ENCODE measurements at places on chromosomes 3 and 15.

DNA sequence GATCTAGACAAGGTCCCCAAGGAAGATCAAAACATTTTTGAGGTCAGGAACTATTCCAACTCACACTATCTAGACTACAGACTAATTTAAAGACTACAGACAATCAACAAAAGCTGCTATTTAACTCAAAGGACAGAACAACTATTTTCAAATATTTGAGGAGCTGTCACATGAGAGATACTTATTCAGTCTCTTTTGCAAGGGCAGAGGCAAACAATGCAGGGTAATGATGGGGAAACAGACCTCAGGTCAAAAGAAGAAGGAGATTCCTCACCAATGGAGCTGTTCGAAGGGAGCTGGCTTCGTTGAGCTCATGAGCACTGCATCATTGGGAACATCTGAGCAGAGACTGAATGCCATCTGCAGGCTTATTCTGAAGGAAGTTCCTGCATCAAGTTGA lies 231.9 kb downstream of the DTWD1 start:
- DNase-seq, result no peak

GRCh38 chr15:92413510-92413909 lies 19.8 kb downstream of the ST8SIA2 start:
- DNase-seq, result no peak

- DNase-seq, result peak; percentile 55
Observed at GRCh38 chr3:132210476-132211346, 106.5 kb upstream of the ACP3 start.

DNA sequence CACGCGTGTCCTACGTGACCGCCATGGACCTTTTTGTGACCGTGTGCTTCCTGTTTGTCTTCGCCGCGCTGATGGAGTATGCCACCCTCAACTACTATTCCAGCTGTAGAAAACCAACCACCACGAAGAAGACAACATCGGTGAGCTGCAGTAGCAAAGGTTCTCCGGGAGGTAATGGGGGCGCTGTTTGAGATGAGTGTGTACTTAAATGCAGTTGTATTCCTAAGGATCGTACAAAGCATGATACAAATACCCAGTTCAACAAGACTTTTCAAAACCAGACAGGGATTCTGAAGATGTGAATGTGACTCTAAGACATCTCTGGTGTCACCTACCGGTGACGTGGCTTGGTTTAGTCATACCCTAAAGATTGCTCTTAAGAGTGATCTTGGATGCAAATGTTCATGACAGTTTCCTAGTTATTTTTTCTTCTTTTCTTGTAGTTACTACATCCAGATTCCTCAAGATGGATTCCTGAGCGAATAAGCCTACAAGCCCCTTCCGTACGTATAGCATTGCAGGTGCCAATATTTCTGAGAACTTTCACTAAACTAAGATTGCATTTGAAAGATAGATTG lies 556.6 kb downstream of the GABRG3 start:
- DNase-seq, result no peak

DNA sequence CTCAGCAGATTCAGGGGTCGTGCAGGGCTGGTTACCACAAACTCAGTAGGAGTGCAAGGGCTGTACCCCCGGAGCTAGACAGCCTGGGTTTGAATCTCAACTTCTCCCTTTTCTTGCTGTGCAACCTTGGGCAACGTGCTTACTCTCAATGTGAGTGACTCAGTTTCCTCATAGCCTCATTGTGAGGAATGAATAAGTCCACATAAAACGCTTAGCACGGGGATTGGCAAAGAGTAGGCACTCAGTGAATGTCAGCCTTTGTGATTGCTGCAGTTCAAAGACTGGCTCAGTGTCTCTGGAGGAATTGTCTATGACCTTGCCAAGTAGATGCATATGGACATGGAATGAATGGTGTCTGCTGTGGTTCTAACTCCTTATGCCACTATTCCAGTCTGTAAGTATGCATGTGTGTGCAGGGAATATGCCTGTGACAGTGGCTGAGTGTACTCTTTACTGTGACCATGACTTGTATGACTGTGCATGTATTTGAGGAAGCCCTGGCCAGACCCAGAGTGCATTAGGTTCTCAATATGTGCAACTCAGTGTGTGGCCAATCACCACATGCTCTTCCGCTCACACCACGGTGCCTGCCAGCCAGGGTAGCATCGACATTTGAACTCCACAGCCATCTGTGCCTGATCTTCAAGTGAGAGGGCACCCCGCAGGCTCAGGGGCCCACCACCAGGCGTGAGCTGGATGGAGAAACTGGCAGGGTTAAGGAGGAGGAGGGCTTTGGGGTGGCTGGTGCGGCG lies 900 bp upstream of the HYAL3 start:
- DNase-seq, result no peak

DNA sequence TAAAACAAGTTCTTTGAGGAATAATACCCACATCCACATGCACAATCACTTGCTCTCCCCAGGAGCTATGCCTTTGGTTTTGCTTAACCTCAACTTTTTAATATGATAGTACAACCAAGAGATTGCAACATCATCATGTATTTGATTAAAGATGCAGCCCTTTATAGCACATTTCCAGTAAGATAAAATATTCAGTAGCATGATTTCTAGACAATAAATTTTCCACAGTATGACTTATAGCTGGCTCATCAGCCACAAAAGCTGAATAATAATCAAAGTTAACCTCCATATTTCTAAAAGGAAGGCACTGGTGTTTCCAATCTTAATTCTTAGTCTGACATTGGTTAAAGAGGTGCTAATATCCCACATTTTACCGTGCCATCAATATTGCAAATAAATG lies 622.5 kb downstream of the TBL1XR1 start:
- no peak for DNase-seq

DNA sequence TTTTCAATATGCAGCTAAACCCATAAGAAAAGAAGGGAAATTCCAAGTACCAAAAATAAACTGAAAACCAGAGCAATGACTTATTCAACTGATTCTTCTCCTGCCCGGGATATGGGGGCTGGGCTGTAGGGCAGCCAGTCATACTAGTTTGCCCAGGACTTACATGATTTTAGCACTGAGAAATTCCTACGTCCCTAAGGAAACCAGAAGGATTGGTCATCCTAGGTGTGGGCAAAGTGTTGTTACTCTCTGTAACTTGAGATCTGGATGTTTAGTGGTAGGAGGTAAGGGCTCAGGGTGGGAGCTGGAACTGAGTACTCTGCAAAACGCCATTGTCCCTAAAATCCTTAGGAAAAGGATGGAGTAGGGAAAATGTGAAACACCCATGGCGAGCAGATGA lies 1.2 kb upstream of the DAZL start:
- no peak for DNase-seq

- DNase-seq, result peak; percentile 63
Observed at GRCh38 chr3:53161820-53162671, 1.0 kb downstream of the PRKCD start.

DNA sequence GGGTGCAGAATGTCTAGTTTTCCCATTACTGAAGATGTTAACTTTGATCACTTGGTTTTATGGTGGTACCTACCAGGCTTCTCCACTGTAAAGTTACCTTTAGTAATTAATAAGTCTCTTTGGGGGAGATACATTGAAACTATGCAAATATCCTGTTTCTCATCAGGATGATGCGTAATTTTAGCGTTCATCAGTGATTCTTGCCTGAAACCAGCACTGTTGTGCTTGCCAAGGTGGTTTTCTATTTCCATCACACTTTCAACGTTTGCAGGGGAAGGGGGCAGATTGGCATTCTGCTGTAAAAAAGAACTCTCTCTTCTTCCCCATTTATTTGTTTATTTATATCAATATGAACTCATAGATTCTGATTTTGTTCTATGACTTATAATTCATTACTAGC lies 61.0 kb downstream of the SSR3 start:
- no peak for DNase-seq

DNA sequence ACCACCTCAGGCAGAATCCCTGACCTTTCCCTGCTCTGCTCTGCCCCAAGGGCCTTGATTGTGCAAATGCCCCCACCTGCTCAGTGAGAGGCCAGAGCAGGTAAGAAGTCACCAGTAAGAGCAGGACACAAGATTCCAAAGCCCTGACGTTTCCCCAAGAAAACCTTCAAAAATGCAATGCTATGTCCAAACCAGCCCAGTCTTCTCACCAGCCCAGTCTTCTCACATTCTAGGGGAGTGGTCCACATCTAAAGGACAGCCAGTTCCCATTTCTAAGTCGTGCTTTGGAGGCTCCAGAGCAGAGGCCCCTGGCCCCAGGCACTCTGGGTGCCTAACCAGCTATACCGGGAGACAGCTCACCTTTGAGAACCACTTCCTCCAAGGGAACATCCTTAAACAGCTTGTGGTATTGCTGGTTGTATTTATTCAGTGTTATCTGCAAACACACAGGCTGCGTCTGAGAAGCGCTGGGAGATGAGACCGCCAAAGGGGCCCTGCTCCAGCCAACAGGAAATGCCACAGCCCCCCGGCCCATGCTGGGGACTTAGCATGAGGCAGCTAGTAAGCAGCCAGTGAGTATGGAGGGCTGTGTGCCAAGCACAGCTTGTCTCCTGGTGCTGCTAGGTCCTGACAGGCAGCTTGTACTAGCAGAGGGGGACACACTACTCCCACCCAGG lies 29.3 kb downstream of the GRAMD2A start:
- DNase-seq, result peak; percentile 62

DNA sequence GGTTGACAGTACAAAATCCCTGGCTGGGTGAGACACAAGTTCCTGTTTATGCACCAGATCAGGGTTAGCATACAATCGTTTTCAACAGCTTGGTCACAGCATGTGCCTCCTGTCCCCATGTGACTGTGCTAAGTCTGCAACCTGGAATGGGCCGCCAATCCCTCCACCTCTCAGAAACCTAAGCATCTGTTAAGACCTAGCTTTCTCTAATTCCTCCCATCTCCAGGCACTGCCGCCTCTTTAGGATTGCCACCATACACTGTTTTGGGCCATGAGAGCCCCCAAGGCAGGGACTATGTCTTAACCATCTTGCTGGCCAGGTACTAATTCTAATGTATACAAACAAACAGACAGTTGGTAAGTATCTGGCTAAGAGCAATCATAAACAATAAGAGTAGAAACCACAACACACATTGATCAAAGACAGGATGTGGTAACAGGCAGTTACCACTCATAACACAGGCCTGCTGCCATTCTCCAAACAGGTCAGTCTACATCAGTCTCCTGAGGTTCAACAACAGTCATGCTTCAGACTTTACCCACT lies 25.6 kb downstream of the SEC22C start:
- no peak for DNase-seq

GRCh38 chr3:130843441-130843840 lies 50.4 kb upstream of the ATP2C1 start:
- peak; percentile 5 for DNase-seq

GRCh38 chr15:39598186-39598850 lies 17.4 kb downstream of the THBS1 start:
- DNase-seq, result no peak

GRCh38 chr3:48997714-48998637 lies 7.9 kb downstream of the P4HTM start:
- DNase-seq, result no peak

- no peak for DNase-seq
Observed at GRCh38 chr3:193391902-193392301, 13.3 kb upstream of the ATP13A5 start.

DNA sequence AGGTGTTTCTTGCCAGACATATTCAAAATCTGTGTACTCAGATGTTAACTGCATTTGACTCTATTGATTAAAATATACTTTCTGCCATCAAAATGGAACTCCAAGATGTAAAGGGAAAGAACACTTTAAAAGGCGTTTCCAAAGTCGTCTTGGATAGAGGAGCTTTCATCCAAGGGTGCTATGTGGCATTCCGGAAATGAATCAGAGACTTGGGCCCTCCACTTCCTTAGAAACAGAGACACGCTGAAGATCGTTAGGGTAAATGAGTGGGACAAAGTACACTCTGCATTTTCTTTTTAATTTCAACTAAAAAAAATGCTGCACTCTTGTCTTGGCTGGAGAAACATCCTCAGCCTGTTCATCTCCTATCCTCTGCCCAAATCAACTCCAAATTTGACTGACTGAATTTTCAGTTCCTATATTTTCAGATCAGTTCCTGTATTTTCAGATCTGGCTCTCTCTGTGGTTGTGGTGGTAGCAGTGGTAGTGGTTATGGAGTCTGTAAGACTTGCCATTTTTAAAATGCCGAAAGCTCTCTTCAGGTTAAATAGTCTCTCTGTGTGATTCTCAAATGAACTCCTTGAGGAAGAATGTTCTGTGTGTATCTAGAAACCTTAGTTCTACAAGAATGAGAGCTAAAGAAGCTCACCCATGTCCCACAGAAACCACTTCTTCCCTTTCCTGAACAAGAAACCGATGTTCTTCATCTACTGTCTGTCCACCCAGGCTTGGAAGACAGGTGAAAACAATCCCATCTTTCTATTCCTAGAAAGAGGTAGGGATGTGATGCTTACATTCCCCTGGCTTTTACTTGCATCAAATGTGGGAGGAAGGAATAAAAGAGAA lies 156.8 kb upstream of the ICE2 start:
- DNase-seq, result no peak

GRCh38 chr15:91924837-91925495 lies 71.5 kb downstream of the SLCO3A1 start:
- DNase-seq, result no peak

DNA sequence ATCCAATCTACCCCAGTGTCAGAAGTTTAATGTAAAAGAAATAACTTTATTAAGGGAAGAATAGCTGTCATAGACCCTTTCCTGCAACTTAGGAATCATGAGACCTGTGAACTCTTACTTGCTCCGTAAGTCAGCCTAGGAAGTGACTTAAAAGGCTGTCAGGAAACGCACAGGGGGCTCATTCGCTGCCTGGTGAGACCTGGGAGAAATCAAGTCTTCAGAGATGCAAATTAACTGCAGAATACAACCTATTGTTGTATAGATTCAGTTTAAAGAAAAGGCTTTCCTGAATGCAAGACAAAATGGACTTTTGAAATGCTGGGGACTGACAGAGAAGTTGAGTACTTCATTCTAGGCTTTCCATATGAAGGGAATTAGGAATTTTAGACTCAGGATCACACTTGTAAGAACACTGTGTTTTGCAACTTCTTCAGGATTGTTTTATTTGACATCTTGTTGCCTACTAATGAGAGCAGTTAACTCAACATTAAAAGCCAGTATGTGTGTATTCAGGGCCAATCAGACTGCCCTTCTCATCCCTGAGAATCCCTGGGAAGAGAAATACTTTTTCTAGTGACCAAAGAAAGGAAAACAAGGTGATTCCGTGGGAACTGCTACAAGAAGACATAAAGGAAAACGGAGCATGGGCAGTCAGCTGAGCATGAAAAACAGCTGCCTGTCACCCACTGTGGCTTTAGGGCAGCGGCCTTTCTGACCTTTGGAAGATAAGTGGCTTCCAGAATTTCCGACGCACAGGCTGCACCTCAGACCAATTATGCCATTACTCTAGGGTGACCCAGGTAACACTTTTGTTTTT lies 18.5 kb upstream of the DPPA4 start:
- DNase-seq, result no peak

- peak; percentile 39 for DNase-seq
Observed at GRCh38 chr3:106628407-106628806, 748.8 kb upstream of the CCDC54 start.

DNA sequence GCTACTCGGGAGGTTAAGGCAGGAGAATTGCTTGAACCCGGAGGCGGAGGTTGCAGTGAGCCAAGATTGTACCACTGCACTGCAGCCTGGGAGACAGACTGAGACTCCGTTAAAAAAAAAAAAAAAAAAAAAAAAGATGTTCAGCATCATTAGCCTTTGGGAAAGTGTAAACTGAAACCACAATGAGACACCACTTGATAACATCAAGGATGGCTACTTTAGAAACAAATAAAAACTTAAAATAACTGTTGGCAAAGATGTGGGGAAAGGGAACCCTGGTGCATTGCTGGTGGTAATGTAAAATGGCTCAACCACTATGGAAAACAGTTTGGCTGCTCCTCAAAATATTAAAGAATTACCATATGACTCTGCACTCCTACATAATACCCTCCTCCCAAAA lies 1.9 kb downstream of the LEO1 start:
- DNase-seq, result no peak

GRCh38 chr15:100075229-100075628 lies 266.5 kb downstream of the ADAMTS17 start:
- no peak for DNase-seq

Data from hepatocyte (in vitro differentiated cells).